ENCODE measurements at places on chromosomes 1 and 21. TPM values are rescaled to one million over a fixed set of nuclear protein-coding genes. Genes with fewer than 3 reads are reported as not detected.

Gene SH3D21
- polyA plus RNA-seq, result 3.0 TPM

DNA sequence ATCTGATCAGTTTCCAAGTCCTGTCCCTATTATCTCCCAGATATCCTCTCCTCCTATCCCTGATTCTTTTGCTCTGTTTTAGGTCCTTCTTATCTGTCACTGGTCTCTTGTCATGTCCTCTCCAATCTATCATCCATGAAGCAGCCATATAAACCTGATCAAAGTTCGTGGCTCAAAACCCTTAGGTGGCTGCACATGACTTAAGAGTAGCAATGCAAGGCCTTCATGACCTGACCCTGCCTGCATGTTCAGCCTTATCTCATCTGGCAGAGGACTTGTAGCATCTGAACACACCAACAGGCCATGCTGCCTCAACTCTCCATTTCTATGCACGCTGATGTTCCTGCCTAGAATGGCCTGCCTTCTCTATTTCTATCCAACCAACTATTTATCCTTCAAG is 65.2 kb downstream of the NOS1AP start:
- DNase-seq, result no peak

GRCh38 chr1:36322786-36323635 is 434 bp downstream of the EVA1B start:
- peak; percentile 76 for DNase-seq

Gene MORC3
- polyA plus RNA-seq, result 42.0 TPM

DNA sequence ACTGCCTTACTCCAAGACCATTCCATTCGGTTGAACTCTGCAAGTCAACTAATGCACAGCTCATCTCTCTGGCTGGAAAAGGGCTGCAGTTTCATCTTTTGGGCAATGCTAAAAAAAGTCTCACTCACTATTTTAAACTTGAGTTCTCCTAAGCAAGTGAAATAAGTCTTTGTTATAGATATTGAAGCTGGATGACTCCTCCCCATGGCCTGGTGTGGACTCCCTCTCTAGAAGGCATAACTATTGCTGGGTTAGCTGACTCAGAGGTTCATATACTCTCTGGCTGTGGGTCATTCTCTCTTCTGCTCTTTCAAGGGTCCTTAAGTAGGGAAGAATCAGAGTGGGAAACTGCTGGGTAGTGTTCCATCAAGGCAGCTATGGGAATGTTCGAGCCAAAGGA is 88.0 kb downstream of the XCL2 start:
- DNase-seq, result no peak

Gene NT5C1A
- 8.3 TPM for polyA plus RNA-seq

GRCh38 chr1:153561466-153561985 is 4.1 kb downstream of the S100A2 start:
- no peak for DNase-seq

- peak; percentile 48 for DNase-seq
Observed at GRCh38 chr21:42467140-42467983, 28.7 kb downstream of the RSPH1 start.

DNA sequence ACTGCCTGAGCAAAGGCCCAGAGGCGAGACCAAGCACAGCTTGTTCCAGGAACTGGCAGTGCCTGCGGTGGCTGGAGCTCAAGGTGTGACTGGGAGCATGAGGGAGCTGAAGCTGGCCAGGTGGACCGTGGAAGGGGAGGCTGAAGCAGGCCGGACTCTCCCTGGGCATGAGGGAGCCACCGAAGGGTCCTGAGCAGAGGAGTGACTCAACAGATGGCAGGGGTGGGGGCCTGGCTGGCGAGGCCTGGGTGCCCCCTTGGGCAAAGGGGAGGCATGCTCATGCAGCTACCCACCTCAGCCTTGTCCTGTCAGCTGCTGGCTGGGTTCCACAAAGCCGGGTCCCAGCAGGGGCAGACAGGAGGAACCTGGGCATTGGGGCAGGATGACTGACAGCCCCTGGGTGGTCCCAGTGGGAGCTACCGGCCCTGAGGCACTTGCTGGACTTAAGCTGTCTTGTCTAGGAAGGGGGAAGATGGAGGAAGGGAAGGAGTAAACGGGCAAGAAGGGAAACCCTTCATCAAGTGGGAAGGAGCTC is 118.9 kb downstream of the LACTBL1 start:
- no peak for DNase-seq

- no peak for DNase-seq
Observed at GRCh38 chr1:64847666-64848065, 102.8 kb downstream of the RAVER2 start.

DNA sequence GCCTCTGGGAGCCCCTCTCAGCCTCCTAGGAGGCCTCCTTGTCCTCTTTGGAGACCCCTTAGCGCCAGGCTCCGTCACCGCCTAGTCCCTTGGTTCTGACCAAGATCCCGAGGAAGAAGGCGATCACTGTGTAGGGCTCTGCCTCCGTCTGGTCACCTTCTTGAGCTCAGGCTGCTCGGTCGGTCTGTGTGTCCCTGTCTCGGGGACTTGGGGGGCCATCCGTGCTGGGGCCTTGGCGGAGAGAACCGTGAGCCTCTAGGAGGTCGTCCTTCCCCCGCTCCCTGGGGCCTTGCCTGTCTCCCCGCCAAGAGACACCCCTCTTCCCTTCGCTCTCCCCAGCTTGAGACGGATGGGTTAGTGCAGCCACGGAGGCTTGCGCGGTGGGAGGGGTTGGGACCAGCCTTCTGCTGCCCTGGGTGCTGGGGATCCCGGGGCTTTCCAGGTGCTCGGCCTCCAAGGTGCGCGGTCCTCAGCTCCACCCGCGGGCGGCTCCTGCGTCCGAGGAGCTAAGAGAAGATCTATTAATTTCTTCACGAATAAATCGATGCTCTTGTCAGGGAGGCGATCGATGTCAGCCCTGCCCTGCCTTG is 701 bp upstream of the INSRR start:
- DNase-seq, result peak; percentile 44

Gene OR10X1
- not detected for polyA plus RNA-seq

- DNase-seq, result no peak
Observed at GRCh38 chr1:42748021-42748420, 8.0 kb upstream of the CLDN19 start.

DNA sequence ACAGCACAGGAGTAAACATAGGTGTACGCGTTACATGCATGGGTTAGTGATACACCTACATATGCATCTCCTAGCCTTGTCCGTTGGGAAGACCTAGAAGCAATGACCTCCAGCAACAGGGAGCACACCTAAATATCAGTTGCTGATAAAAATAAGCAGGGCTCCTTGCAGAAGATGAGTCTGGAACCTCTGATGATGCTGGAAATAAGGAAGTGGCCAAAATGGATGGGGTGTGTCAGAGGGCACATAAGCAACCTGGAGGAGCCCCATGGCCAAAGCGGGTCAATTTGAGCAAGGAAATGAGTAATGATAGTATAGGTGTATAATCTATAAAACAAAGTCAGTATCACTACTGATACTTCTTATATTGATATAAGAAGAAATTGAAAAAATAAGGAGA is 13.7 kb downstream of the ADARB1 start:
- DNase-seq, result no peak

GRCh38 chr21:34797921-34798535 is 129.2 kb downstream of the CLIC6 start:
- no peak for DNase-seq

Gene CYP4X1
- 2.4 TPM for polyA plus RNA-seq

GRCh38 chr1:187762118-187762517 is 933.4 kb downstream of the PLA2G4A start:
- DNase-seq, result no peak

- no peak for DNase-seq
Observed at GRCh38 chr1:118360817-118361216, 175.8 kb upstream of the SPAG17 start.

Gene C1orf87
- 1.2 TPM for polyA plus RNA-seq

DNA sequence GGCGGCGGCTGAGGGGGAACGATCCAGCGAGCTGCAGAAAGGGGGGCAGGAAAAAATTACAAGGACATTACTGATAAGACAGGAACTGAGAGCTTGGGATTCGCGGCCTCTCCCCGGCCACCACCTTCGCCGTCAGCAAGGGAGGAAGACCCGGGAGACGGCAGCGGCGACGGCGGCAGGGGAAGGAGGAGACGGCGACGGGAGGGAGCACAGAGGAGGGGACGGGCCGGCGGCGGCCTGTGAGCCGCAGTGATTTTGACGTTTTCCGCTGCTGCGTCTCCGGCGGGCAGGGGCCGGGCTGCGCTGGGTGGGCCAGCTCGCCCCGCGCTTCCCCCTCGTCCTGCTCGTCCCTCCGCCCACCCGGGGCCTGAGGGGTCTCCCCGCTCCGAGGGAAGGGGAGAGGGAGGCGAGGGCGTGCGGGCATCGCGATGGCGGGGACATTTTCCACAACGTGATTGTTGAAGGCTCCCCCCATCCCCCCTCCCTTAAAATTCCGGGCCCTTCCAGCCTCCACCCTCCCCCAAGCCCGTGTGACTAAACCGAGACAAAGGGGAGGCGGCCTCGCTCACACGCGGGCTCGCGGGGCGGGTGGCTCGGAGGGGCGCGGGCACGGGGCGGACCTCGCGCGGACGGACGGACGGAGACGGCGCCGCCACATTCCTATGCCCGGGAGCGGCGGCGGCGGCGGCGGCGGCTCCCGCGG is 407 bp downstream of the CAMSAP2 start:
- peak; percentile 93 for DNase-seq

GRCh38 chr1:181124291-181124751 is 35.8 kb downstream of the IER5 start:
- DNase-seq, result peak; percentile 67

DNA sequence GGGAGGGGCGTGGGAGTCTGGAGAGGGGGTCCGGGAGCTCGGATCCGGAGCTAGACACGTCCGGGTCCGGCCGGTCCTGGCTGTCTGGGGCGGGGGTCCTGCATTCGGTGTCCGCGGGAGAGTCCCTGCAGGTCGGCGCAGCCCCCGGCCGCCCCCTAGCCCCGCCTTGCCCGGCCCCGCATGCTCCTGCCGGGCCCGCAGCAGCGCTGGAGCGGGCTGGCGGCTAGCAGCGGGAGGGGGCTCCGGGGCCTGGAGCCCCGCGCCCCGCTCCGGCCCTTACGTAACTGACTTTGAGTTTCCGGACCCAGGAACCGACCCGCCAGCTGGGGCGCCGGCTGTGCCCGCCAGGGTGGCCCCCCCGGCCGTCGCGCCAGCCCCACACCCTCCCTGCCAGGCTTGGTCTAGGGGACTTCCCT is 26.9 kb upstream of the EPB41 start:
- DNase-seq, result peak; percentile 25

Measured in muscle of leg (tissue), 16 donors.